ENCODE measurements at places on chromosomes 16 and 17.

- no peak for DNase-seq
Observed at GRCh38 chr17:50100921-50101345, 5.8 kb downstream of the PDK2 start.

DNA sequence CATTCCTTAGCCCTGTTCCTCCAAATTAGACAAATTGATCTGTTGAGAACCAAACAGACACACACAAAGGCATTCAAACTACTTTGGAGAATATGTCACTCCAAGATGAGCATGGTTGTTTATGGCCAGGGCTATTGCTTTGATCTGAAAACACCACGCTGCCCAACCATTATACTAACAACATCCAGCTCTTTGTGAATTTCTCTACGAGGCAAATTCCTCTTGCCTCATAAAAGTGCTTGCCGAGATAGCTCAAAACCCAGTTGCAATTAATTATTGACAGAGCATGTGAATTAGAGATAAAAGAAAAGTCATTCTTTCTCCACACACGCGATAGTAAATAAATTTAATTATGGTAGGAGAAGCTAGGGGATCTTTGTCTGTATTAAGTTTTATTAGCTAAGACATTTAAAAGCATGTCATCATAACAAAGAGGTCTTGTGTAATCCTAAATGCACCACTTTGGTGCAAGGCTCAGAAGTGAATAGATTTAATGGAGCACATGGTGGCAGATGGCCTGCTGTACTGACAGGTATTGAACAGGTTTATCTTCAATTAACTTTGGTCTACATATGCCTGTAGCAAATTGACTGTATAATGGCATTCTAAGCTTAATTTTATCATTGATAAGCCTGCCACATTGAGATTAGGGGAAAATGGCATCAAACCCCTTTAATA is 441.8 kb downstream of the HS3ST4 start:
- DNase-seq = no peak

DNA sequence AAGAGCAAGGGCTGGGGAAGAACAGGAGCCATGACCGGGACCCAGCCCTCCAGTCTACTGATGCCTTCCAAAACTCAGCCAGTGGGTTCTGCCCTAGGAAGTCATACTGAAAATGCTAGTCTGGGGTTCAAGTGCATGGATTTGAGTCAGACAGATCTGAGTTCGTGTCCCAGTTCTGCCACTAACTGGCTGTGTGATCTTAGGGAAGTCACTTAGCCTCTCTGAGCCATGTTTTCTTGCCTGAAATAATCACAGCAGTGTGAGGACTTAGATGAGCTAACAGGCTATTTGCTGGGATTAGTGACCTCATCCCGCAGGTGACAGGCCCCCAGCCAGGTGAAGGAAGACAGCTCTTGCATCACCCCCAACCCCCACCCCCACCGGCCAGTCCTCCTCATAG is 4.4 kb downstream of the GRIN2C start:
- no peak for DNase-seq

- no peak for DNase-seq
Observed at GRCh38 chr17:15973834-15974233, 25.7 kb downstream of the ZSWIM7 start.

GRCh38 chr17:62090021-62090824 is 25.1 kb upstream of the MED13 start:
- no peak for DNase-seq

Measured in thoracic aorta (tissue), 2 donors.